ENCODE measurements at places on chromosomes 7 and 10. TPM values are rescaled to one million over a fixed set of nuclear protein-coding genes. Genes with fewer than 3 reads are reported as not detected.

- no peaks in the 10 kb centered on the region for H3K36me3 ChIP-seq
- no peaks in the 10 kb centered on the region for H3K27me3 ChIP-seq
- H3K4me3 ChIP-seq = no peak overlapping the region
- H3K27ac ChIP-seq = no peak overlapping the region
- DNase-seq = no peak
Measured at GRCh38 chr7:7709291-7709690, 9.1 kb downstream of the RPA3 start.

- no peak overlapping the region for H3K4me3 ChIP-seq
- no peaks in the 10 kb centered on the region for H3K4me1 ChIP-seq
- no peaks in the 10 kb centered on the region for H3K36me3 ChIP-seq
Measured at GRCh38 chr7:4136501-4137110, 545.5 kb upstream of the FOXK1 start.

The COX19 gene
- 12.4 TPM for total RNA-seq

- H3K27ac ChIP-seq = peak overlapping the region; percentile 33
- DNase-seq = peak; percentile 92
- H3K36me3 ChIP-seq = no peaks in the 10 kb centered on the region
- H3K4me3 ChIP-seq = no peak overlapping the region
- H3K27me3 ChIP-seq = no peaks in the 10 kb centered on the region
Measured at GRCh38 chr10:62779487-62780248, 24.9 kb upstream of the ADO start.

The BUB3 gene
- 291 TPM for total RNA-seq

GRCh38 chr10:129030996-129031843 is 435.8 kb upstream of the MGMT start:
- H3K4me3 ChIP-seq = no peak overlapping the region
- peak; percentile 39 for DNase-seq
- no peaks in the 10 kb centered on the region for H3K4me1 ChIP-seq
- H3K36me3 ChIP-seq = no peaks in the 10 kb centered on the region
- peaks cover 67% of the 10 kb centered on the region for H3K27me3 ChIP-seq
- H3K27ac ChIP-seq = no peak overlapping the region

- H3K27ac ChIP-seq = no peak overlapping the region
- no peaks in the 10 kb centered on the region for H3K27me3 ChIP-seq
- H3K36me3 ChIP-seq = no peaks in the 10 kb centered on the region
- no peaks in the 10 kb centered on the region for H3K4me1 ChIP-seq
- no peak for DNase-seq
Measured at GRCh38 chr10:70302292-70302691, 18.5 kb upstream of the NPFFR1 start.

GRCh38 chr7:102253973-102254370 is 32.7 kb upstream of the SH2B2 start:
- H3K36me3 ChIP-seq = no peaks in the 10 kb centered on the region
- H3K4me1 ChIP-seq = no peaks in the 10 kb centered on the region
- H3K4me3 ChIP-seq = no peak overlapping the region
- no peak overlapping the region for H3K27ac ChIP-seq
- no peak for DNase-seq

The GTF2I gene
- 144 TPM for total RNA-seq

- no peak overlapping the region for H3K4me3 ChIP-seq
- DNase-seq = no peak
- H3K27me3 ChIP-seq = peaks cover 58% of the 10 kb centered on the region
- no peak overlapping the region for H3K27ac ChIP-seq
- H3K36me3 ChIP-seq = no peaks in the 10 kb centered on the region
- H3K4me1 ChIP-seq = peaks cover 9% of the 10 kb centered on the region
Measured at GRCh38 chr7:54662701-54663100, 96.3 kb downstream of the SEC61G start.

The NYAP1 gene
- 1.9 TPM for total RNA-seq

DNA sequence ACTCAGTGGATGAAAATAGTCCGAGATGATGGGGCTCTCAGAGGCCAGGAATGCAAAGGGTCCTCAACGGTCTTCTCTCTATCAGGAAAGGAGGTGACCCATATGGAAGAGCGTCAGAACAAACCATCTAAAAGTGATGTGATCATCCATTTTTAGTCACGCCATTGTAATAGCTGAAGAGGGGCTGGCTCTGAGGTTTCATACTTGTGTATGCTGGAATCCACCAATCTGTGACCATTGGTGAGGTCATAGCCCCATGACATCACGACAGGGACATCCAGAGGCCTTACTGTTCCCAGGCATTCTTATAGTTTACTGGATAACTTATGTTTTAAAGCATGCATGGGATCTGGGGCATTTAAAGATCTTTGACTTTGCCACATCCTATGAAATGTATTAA is 83.6 kb downstream of the C10orf90 start:
- no peak overlapping the region for H3K4me3 ChIP-seq
- no peaks in the 10 kb centered on the region for H3K27me3 ChIP-seq
- no peak for DNase-seq

DNA sequence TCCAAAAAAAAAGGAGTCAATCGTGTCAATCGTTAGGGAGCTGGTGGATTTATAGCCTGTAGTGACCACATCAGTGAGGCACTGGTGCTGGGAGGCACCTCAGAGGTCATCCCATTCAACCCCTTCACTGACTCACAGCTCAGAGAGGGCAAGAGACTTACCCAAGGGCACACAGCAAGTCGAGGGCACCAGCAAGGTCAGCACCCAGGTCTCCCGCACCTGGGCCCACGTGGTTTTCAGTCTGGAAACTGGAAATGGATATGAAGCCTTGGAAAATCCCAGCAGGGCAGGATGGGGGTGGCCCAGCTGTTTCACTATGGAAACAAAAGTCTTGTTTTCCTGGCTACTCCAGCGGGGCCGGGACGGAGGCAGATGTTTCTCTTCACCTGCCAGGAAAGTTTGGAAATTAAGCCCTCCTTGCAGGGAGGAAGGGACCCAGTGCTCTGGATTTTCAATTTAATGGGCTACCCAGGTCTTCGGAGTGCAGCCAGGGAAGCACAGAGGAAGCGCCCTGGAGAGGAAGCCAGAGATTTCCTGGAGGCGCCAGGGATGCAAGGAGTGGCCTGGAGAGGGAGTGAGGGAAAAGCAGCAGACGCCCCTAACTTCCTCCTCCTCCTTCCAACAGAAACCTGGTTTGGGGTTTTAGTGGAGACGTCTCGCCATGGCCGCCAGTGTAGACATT is 157.2 kb upstream of the TNRC18 start:
- H3K4me1 ChIP-seq = no peaks in the 10 kb centered on the region
- H3K27me3 ChIP-seq = no peaks in the 10 kb centered on the region
- H3K27ac ChIP-seq = no peak overlapping the region
- H3K4me3 ChIP-seq = no peak overlapping the region
- H3K36me3 ChIP-seq = no peaks in the 10 kb centered on the region

DNA sequence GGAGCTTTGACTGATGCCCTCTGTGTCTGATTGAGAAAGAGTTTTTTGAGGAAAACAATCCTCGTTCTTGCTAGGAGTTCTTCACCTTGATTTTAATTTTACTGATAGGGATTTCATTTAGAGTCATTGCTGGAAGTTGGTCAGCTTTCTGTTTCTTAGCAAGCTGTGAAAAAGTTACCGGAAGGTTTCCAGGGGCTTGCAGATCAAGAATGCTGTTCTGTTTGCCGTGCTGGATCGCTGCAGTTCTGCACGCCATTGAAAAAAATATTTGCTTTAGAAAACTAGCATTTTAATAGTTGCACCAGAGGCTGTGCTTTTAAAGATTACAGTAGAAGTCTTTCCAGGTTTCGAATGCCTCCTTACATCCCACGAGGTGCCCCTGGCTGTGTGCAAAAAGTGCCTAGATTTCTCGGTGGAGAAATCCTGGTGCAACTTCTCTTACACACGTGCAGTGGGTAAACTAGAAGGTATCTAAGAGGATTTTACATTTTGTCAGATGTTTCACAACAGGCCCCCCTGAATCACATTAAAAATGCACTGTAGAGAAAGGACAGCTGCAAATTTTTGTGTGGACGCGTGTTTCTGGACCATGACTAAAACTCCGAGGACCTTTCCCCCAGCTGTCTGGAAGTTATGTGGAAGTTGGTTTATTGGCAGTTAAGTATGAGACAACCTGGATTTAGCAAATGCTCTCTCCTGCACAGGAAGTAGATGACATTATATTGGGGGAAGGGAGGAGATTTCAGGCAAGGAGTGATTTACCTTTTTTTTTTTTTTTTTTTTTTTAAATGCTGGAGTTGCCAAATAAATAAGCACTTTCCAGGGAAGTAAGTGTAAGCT is 5.8 kb downstream of the TCF7L2 start:
- DNase-seq = peak; percentile 84
- H3K36me3 ChIP-seq = peaks cover 16% of the 10 kb centered on the region
- H3K27me3 ChIP-seq = no peaks in the 10 kb centered on the region
- peak overlapping the region; percentile 91 for H3K4me3 ChIP-seq
- peak overlapping the region; percentile 92 for H3K27ac ChIP-seq

DNA sequence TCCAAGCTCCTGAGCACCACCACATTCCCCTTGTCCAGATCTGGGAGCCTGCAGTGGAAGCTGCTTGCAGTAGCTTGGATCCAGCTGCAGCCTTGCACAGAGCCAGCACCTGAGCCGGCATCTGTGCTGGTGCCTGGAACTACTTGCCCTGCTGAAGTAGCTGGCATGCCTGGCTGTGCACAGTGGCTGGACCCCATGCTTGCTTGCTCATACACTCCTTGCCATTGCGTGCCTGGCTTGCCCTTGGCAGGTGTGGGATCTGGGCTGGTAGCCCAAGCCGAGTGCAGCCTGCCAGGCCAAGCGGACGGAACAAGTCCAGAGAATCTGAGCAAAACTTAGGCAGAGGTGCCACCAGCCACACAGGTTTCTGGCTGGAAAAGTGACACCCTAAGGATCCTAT is 759.9 kb downstream of the IPMK start:
- no peak overlapping the region for H3K27ac ChIP-seq
- H3K4me1 ChIP-seq = no peaks in the 10 kb centered on the region
- H3K36me3 ChIP-seq = no peaks in the 10 kb centered on the region
- H3K27me3 ChIP-seq = no peaks in the 10 kb centered on the region
- no peak for DNase-seq

- peaks cover 10% of the 10 kb centered on the region for H3K4me1 ChIP-seq
- no peaks in the 10 kb centered on the region for H3K27me3 ChIP-seq
- H3K36me3 ChIP-seq = no peaks in the 10 kb centered on the region
- no peak overlapping the region for H3K4me3 ChIP-seq
- no peak overlapping the region for H3K27ac ChIP-seq
- DNase-seq = peak; percentile 64
Measured at GRCh38 chr10:94299417-94299816, 63.3 kb downstream of the NOC3L start.

The AKR1C8 gene
- total RNA-seq = not detected

All from PC-3 (cell line).